ENCODE measurements at places on chromosomes 6 and 20.

DNA sequence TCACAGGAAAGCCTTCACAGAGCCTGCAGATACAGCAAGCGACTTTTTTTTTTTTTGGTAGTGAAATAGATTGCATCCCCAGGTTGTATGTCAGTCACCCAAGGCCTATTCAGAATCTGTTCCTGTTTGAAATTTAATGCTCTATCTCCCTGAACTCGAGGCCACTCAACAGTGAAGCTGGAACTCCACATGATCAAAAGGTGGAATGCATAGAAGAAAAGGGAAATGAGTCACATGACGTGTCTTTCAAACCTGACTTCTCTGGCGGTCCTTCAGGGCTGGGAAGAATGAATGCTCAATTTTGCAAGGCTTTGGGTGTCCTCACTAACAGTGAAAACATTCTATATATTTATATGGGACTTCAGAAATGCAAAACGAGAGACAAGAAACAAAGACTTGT, 88.4 kb upstream of the B3GAT2 start:
- DNase-seq = no peak

GRCh38 chr20:48139262-48140041, 354.2 kb upstream of the SULF2 start:
- DNase-seq = no peak

- DNase-seq = no peak
Observed at GRCh38 chr6:169648092-169648491, 53.7 kb downstream of the WDR27 start.

DNA sequence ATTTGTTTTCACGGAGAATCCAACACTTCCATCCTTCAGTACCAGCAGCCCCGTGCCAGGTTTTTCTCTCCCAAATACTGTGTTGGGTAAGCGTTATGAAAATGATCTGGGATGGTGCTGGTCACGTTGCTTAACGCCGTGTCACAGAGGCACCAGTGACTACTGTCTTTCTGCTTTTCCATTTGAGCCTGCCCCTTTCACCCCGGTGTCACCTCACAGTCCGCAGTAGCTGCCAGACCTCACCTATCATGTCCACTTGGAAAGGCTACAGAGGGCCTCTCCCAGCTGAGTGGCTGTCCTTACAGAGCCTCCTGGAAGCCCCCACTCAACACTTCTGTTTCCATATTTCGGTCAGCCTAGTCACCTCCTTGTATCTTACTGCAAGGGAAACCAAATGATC, 176.5 kb upstream of the ARID1B start:
- no peak for DNase-seq

- no peak for DNase-seq
Observed at GRCh38 chr6:72760114-72760793, 138.4 kb downstream of the KCNQ5 start.

GRCh38 chr6:89260832-89261231, 43.7 kb upstream of the GABRR1 start:
- DNase-seq = no peak

DNA sequence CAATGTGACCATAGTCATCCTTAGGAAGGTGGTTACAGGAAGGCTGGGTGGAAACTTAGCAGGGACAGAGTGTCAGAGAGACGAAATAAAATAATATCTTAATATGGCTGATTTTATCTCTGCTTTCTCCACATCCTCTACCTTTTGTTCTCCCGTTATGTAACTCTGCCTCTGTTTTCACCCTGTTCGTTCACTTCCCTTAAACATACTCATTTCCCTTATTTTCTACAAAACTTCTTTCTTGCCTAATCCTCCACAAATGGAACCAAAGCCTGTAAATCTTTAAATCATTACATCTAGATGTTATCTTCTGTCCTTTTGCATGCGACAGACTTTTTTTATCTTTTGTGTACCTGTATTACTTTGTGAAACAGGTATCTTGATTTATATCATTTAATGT, 23.3 kb upstream of the CRIP3 start:
- no peak for DNase-seq

GRCh38 chr20:23435626-23436539, 3.6 kb upstream of the CSTL1 start:
- DNase-seq = no peak

DNA sequence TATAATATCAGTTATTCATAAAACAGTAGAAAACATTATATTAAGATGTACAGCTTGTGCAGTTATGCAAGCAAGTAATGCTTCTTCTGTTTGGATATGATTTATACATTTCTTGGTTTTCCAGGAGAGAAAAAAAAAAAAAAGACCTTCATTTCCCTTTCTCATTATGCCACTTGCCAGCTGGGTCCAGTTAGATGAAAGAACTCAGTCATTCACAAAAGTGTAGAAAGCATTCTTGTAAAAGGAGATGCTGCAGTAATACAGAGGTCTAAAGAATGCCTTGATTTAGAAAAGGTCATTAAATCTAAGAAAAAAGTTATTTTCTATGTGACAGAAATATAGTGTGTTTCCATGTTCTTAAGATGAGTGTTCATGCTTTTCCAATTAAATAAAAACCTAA, 7.4 kb downstream of the PDE7B start:
- DNase-seq = no peak
